ENCODE measurements at places on chromosomes 2 and 18. TPM values are rescaled to one million over a fixed set of nuclear protein-coding genes. Genes with fewer than 3 reads are reported as not detected.

- DNase-seq: no peak
Observed at GRCh38 chr18:65749841-65750240, 971 bp upstream of the CDH7 start.

GRCh38 chr2:212814941-212815340, 276.3 kb upstream of the ERBB4 start:
- no peak for DNase-seq

The CLEC4F gene
- polyA plus RNA-seq: not detected

DNA sequence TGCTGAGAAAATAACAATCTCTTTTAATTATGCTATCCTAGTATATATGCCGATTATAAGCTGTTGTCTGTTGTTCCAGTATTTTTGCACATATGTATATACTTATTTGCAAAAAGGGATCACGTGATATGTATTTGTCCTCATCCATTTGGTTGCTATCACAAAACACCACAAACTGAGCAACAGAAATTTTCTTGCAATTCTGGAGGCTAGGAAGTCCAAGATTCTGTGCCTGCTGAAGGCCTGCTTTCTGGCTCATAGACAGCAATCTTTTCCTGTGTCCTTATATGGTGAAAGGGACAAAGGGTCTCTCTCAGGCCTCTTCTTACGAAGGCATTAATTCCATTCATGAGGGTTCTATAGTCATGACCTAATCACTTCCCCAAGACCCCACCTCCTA, 186.5 kb downstream of the LPIN1 start:
- no peak for DNase-seq

The RBFA gene
- 29.0 TPM for polyA plus RNA-seq

- no peak for DNase-seq
Observed at GRCh38 chr2:138177693-138178092, 213.4 kb downstream of the HNMT start.

All from right renal pelvis (tissue), 4 donors.